Fibroblast of the aortic adventitia (primary cell): ENCODE measurements at places on chromosomes 5 and 9. TPM values are rescaled to one million over a fixed set of nuclear protein-coding genes. Genes with fewer than 3 reads are reported as not detected.

SUSD3 gene
- 0.09 TPM in 1 of 2 replicates, not detected in the other for total RNA-seq

BAAT gene
- total RNA-seq: not detected in 2 replicates

PHF24 gene
- under 0.01 and 0.16 TPM in 2 replicates for total RNA-seq

SPATA31A1 gene
- total RNA-seq: not detected in 2 replicates

PRSS3 gene
- 5.7 and 145 TPM in 2 replicates for total RNA-seq

TMEFF1 gene
- total RNA-seq: 0.49 and 1.3 TPM in 2 replicates

DIPK1B gene
- total RNA-seq: 0.45 and 0.98 TPM in 2 replicates
